NCI-H2081 (cell line): ENCODE measurements at places on chromosomes 7 and 10.

GRCh38 chr10:124717911-124718741, 26.1 kb downstream of the FAM53B start:
- no peak for DNase-seq

- no peak for DNase-seq
These were observed 97.7 kb downstream of the WDFY4 start for GRCh38 chr10:48782386-48782785.

GRCh38 chr10:6407034-6407721, 172.9 kb downstream of the PRKCQ start:
- DNase-seq, result no peak

DNA sequence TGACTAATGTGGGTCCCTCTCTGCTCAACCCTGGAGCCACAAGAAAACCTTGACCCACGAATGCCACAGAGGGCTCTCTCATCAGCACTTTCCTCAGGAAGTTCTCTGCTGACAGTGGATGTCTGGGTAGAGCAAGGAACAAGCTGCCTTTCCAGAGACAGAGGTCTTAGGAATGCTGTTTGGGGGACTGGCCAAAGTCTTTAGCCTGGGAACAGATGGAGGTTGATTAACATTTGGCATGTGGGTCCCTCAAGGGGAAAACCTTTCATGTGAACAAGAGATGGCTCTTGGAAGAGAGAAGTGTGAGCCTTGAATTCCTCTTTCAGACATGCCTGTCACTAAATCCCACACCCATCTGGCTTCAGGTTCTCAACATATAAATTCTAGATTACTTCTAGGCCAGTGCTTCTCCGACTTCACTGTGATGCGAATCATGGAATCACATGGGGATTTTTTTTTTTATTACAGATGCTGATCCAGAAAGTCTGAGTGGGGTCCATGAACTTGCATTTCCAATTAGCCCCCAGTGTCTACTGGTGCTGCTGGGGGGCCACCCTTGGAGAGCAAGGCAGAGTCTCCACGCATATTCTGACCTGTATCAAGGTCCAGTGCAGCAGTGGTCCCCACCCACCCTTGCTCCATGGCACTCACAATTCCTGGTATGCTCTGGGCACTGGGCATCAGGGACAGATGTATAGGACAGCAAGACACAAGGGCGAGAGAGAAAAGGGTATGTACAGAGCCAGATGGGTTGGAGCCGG, 360.4 kb downstream of the CXCL12 start:
- DNase-seq, result no peak

DNA sequence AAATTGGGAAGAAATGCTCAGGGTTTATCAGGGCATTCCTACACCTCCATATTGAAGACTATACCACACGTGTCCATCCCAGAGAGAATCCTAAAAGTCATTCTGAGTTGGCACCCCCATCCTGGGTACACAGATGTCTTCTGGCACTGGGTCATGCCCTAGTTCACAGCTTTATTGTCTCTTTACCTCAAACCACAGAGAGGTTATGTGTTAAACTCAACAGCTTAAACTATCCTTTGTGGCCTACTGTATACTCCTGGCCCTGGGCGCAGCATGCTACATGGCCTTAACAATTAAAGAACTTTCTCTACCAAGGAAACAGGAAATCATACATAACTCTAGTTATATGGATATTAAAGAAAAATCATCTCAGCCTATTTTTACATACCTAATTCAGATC, 115.6 kb upstream of the SEM1 start:
- DNase-seq, result no peak

- no peak for DNase-seq
These were observed 63.4 kb upstream of the STRIP2 start for GRCh38 chr7:129370812-129371211.

DNA sequence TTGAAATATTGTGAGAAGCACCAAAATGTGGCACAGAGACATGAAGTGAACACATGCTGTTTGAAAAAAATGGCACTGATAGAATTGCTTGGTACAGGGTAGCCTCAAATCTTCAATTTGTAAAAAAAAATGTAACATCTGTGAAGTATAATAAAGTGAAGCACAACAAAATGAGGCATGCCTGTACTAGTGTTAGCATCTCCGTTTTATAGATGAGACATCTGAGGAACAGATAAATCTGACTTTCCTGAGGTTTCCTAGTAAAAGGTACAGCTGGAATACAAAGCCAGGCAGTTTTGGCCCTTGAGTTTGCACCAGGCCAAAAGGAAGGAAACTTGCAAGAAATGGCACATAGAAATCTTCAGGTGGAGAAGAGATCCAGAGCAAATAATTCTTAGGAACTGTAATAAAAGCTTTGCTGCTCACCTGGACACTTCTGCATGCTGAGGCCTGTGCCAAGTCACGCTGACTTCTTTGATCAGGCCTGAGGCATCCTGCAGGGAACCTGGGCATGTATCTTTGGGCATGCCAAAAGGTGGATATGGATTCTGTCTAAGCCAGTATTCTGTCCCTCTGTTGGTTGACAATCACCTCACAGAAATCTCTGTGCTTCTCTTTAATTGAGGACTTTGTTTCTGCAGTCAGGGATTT, 251.5 kb upstream of the PLPP4 start:
- no peak for DNase-seq

DNA sequence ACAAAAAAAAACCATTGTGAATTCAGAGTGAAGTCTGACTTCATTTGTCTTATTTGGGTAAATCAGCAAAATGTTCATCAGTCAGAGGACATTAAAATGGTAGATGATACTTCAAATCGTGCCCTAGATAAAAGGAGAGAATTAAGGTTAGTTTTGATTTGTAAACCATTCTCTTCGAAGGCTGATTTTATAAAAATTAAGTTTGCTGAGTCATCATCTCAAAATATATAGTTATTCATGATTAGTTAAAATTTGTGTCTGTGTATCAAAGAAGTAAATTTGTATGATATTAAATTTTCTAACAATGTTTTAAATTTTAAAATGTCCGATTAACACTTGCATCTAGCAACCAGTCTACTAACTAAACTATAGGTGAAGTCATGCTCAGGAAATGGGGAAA, 35.3 kb downstream of the MET start:
- DNase-seq, result no peak

DNA sequence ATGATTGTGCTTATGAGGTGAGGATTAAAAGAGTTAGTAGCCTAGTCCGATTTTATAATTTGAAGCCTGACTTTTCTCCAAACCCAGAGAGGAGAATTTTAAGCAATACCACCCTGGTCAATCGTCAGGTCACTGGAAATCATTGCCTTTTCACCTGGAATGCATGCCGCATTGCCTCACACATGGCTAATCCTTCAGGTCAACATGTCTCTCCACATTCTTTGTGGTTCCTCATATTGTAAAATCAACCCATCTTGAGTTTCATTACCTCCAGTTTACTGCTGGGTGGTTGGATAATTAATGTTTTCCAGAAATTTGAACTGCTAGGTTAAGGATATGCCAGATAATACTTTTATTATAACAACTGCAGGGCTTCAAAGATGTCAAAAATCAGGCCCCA, 55.6 kb upstream of the SEMA3E start:
- DNase-seq, result no peak

GRCh38 chr10:99695761-99696160, 36.2 kb downstream of the COX15 start:
- no peak for DNase-seq

DNA sequence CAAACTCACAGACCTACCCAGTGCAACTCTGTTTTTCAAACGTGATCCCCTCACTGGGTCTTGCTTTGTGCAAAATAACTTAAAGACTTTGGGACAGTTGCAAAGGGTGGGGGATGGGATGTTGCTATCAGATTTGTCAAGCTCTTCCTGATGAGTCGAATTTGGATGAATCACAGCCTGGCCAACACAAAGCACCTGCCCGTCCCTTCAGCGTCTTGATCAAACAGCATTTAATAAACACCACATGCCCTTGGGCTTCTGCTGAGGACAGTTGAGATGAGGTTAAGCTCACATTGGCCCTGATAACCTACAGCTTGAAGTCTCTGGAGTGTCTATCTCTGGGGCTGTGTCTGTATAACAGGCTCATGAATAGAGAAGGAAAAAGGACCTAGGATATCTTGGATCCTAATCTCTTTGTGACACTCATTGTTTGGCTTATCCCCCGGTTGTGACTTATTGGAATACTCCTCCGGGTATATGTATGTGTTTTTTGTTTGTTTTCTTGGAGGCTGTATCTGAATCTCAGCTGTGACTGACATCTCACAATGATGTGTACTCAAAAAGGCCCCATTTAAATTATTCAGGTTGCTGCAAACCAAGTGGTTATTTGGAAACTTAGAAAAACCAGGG, 132.6 kb upstream of the NAMPT start:
- DNase-seq, result no peak

GRCh38 chr7:137886746-137887145, 40.0 kb upstream of the DGKI start:
- DNase-seq, result no peak

- no peak for DNase-seq
These were observed 15.6 kb downstream of the ARHGAP21 start for GRCh38 chr10:24708081-24708480.

DNA sequence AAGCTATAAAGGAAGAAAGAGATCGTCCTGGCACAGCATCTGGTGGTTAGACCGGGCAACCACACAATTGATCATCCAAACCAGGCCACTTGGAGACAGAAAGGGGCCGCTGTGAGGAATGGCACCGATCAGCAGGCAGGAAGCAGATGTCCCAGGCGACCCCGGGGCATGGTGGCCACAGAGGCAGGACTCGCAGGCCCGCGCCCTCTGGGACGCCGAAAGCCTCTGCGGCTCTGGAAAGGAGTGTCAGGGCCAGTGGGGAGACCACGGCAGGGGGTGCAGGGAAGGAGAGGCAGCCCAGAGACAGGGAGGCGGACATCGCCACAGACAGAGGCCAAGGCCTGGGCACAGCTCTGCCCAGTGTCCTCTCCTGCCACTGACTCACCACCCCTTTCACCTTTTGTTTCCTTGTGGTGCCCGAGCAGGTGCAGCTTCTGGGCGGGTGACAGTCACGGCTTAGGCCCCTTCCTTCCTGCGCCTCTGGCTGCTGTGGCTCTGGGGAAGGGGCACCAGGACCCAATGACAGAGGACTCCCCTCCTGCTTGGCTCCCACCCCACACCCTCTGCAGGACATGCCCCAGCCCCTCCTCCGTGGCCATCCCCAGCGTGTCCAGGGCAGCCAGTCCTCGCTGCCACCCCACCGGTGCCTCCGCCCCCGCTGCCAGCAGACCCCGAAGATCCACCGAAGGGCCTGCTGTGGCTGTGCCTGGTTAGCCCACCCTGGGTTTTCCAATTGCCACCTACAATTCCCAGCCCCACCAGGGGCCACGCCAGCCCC, 10.9 kb downstream of the STK32C start:
- DNase-seq, result no peak

GRCh38 chr7:139043823-139044812, 8.3 kb upstream of the ZC3HAV1L start:
- DNase-seq, result peak; percentile 68

GRCh38 chr10:123318516-123318915, 164.3 kb downstream of the BUB3 start:
- DNase-seq, result no peak

GRCh38 chr7:23955600-23956149, 245.7 kb downstream of the STK31 start:
- DNase-seq, result no peak

- DNase-seq, result no peak
These were observed 187.9 kb downstream of the PTPRN2 start for GRCh38 chr7:158399762-158400161.

- no peak for DNase-seq
These were observed 51.1 kb upstream of the EBF3 start for GRCh38 chr10:130015075-130015695.

DNA sequence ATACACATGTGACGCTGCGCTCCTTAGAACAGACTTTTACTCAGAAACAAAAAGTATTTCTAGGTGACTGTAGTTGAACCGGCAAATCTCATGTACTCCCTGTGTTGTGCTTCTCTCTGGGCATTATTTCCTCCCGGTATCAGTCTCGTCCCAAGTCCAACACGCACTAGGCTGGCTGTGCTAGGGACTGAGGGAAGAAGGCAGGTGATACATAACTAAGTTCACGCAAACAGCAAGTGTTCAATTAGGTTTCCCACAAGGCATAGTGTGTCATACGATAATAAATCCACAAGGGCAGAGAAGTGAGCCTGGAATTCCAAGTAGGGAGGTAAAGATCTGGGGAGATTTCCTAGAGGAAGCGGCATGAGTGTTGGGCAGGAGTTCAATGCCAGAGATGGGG, 20.4 kb downstream of the FAM53B start:
- no peak for DNase-seq

DNA sequence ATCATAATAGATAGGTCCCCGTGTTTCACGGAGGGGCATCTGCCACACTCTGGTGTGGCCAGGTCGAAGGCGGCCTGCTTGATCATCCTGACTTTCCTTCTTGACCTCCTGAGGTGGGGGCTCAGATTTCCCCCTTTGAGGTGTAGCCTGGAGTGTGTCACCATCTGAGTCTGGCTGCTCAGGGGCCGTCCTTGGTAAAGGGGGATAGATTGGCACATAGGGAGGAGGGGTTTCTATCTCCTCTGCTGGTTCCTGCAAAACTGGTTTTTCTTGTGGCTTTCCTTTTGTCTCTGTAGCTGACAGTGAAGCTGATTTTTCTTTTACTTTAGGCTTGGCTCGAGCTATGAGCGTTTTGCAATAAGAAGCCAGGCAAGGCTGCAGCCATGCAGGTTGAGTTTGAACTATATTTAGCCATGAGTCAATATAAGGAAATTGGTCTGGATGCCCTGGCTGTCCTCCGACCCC, 7.1 kb upstream of the ZNF117 start:
- DNase-seq, result no peak

DNA sequence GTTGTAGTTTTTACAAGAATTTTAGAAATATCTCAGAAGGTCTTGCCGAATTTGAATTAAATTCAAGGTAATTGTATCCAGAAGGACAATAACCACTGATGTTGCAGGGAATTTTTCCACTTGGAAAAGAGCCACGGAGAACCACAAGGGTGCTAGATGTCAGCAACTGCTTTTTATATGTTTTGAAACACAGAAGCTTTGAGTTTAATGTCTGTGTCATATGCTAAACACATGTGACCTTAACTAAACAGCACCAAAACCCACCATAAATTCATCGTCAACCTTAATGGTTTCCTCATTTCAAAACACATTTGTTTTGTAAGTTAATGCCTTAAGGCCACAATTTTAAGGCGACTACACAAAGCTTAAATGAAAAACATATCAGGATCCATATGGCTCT, 106.9 kb downstream of the COL28A1 start:
- no peak for DNase-seq

DNA sequence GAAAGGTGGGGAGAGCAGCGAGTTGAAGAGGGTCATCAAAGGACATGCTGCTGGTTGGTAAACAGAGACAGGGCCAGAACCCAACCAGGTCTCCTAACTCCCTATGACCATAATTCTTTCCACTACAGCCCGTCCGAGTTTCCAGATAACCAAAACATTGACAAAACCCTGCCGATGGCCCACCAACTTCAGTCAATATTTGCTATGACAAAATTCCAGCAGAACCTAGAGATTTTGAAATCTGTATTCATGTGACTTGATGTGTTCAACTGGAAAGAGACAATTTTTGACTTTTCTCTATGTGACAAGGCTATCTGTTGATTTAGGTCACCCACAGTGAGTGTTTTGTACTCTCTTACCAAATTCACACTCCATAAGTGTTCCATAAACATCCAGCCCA, 86.7 kb downstream of the NHLRC2 start:
- DNase-seq, result no peak

GRCh38 chr10:97574374-97575126, 2.0 kb downstream of the ANKRD2 start:
- DNase-seq, result peak; percentile 63
